ENCODE measurements at places on chromosomes 2 and 18.

- no peak for DNase-seq
These were observed 736 bp downstream of the ZSCAN30 start for GRCh38 chr18:35289293-35289692.

DNA sequence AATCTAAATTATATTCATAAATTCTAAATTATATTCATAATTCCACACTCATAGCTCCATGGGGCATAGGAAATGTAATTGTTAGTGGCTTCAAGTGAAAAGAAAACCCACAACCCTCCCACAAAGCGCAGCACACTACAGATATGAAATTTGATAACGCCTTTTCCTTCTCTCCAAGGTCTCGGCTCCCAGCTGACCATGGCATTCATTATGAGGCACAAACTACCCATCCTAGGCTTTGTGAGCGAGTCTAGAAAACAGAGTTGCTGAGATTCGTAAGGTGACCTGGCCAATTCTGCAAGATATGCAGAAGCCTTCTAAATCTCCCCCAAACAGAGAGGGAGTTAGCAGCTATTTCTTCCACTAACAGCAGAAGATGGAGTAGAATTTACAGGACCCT lies 5.4 kb downstream of the NPPC start:
- no peak for DNase-seq

- no peak for DNase-seq
These were observed 28.6 kb downstream of the RNF144A start for GRCh38 chr2:6945821-6946220.

DNA sequence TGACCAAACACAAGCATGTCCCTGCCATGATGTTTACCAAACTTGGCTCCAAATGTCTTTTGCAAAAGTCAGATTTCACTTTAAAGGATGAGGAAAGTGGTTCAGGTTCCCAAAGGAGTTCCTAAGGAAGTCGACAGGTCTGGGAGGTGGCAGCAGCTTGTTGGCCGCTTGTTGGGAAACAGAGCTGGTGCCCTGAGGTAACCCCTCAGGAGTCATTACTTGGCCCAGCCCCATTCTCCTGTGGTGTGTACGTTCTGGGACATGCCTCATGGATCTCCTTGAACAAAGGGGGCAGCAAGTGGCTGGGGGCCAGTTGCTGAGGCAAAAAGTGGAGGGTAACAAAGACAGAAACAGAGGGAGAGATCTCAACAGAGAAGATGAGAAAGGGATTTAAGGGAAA lies 10.9 kb downstream of the TMBIM1 start:
- no peak for DNase-seq

- no peak for DNase-seq
These were observed 101.5 kb downstream of the ZNF532 start for GRCh38 chr18:58966005-58966677.

DNA sequence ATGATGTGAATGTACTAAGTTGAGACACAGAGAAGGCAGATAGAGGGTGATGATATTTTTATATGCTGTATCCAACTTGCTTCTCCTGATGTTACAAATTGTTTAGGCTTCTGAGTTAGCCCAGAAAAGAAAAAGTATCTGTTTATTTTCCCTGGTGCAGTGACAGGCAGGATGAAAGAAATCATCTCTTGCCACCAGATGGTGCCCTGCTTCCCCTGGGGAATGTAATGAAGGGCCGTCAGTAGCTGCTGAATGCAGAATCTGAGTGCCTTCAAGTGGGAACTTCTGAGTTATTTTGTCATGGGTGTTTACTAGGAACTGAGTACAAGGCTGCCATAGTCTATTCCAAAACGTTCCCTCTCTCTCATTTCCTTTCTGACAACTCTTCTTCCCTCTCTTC lies 525.6 kb downstream of the MBD2 start:
- DNase-seq = peak; percentile 7

- no peak for DNase-seq
These were observed 179.1 kb downstream of the ANKRD44 start for GRCh38 chr2:197131558-197131855.

GRCh38 chr18:5475267-5475666 lies 68.5 kb downstream of the EPB41L3 start:
- DNase-seq = no peak

GRCh38 chr2:98015671-98016070 lies 19.9 kb upstream of the TMEM131 start:
- no peak for DNase-seq

- DNase-seq = no peak
These were observed 155.8 kb downstream of the ALPK2 start for GRCh38 chr18:58473071-58473470.

DNA sequence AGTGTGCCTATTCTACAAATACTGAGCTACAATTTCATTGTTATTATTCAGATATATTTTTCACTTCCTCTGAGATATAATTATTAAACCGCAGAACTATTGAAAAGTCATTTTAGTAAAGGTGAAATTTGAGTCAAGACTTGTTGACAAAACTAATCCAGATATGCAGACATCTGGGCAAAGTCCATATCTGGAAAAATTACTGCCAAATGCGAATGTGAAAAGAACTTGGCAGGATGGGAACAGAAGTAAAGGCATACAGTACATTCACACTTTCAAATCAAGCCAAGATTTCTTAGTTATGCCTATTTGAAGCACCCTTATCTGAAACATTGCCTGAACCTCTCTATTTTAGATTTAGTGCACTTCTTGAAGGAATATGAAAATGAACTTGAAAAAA lies 923.6 kb downstream of the CCDC85A start:
- DNase-seq = no peak

DNA sequence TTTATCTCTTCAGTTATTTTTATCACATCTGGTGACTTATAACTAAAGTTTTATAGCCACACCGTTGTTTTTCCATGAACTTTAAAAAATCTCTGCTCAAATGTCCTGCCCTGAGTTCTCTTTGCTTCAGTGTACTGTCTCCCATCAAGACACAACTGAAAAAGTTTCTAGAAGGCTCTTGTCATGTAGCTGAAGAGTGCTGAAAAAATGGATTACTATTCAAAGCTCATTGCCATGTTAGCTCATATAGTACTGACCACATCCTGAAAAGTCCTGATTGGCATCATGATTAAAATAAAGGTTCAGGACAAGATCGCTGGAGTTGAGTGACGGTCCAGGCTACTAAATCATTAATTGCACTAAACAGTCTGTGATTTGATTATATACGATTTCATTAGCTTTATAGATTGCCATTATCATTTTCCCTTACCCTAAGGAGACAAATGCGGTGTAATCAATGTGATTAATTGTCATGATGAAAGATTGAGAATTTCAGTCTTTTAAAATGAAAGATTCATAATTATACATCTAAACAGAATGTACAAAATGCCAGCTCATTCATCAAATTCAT lies 62.2 kb downstream of the MFSD6 start:
- DNase-seq = no peak

DNA sequence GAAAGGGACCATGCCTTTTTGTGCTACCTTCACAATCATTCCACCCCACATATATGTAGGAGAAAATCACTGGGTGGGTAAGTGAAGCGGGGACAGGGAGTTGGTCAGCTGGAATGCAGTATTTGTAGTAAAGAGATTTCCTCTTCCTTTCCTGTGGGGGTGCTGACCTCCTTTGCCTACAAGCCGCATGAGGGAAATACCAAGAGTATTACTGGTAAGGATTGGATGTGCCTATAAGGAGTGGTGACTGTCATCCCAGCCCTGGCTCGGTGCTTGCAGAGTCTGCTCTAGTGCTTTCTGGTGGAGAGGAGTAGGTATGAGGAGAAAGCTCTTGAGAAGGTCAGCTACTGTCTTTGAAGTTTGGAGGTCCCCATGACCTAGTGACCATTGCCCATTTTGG lies 324.6 kb downstream of the HRH4 start:
- no peak for DNase-seq

DNA sequence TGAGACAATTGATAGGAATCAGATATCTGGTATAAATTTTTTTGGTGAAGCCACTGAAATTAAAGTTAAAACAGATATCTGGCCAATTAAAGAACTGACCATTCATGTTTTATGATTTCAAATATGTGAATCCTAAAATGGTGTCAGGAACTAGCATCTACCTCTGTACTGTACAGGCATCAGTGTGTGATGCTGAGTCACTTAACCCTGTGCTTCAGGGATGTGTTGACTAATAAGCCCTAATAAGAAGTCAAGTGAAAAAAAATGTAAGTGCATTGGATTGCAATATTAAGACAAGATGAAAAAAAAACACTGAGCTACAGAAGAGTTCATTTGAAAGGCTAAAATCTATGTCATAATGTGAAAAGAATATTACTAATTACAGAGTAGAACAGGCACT lies 9.1 kb upstream of the UNC80 start:
- no peak for DNase-seq

- DNase-seq = no peak
These were observed 102.1 kb downstream of the MEIS1 start for GRCh38 chr2:66536997-66537396.

DNA sequence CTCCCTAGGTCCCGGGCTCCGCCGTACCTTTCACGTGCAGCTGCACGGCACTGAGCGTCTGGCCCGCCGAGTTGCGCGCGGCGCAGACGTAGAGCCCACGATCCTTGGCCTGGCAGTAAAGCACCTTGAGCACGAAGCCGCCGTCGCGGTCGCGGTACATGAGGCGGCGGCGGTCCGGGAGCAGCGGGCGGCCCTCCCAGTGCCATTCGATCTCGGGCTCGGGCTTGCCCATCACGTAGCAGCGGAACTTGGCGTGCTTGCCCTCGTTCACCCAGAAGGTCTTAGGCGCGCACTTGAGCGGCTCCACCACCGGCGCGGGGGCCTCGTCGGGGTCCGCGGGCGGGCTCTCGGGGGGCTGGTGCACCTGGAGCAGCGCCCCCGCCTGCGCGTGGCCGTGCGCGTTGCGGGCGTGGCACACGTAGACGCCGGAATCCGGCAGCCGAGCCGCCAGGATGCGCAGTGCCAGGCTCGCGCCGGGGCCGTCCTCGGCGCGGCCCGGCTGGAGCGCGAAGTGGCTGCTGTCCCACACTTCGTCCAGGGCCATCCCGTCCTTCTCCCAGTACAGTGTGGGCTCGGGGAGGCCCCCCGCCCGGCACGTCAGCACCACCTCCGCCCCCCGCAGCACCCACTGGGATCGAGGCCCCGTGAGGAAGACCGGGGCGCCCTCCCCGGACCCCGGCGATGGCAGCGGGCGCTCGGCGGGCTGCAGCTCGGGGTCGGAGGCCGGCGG lies 980 bp downstream of the OBSL1 start:
- DNase-seq = no peak

DNA sequence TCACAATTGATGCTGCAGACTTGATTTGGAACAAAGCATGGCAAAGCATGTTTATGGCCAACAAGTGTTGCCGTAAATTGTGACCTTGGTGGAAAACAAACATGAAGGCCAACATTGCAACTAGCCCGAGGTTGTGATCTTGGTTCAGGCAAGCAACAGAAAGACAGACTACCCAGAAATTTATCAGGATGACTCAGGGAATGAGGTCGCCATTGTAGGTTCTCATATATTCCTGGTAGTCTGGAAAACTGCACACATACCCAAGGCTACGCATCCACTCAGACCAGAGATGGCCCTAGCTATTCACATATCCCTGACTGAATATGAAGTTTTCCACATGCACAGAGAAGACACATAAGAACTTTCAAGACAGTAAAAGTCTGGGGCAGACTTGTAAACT lies 30.1 kb downstream of the CYP1B1 start:
- DNase-seq = no peak

DNA sequence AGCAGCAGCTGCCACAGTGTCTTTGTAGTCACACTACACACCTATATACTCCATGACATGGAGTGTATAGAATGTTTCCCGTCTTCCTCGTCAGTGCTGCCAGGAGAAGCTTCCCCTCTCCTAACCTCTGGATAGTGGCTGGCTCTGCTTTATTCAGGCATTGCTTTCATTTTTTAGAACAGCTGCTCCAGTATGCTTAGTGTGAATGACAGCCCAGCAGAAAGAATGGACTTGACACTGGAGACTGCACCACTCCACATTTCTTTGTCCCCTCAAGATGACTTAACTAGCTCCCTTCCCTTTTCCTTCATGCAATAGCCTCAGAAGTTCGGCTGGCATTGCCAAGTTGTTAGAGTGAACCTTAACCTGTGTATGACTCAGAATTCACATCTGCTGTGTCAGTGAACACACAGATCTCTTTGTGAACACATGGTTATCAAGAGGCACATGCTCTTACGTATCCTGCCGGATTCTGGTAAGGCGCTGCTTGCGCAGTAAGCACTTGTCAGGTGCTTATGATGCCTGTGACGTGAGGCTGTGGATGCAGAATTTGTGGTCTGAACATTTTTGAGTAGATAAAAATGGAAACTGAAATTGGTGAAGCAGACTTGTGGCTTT lies 73.9 kb downstream of the NEDD4L start:
- DNase-seq = peak; percentile 15

GRCh38 chr2:220504938-220505503 lies 877.6 kb downstream of the SLC4A3 start:
- no peak for DNase-seq

DNA sequence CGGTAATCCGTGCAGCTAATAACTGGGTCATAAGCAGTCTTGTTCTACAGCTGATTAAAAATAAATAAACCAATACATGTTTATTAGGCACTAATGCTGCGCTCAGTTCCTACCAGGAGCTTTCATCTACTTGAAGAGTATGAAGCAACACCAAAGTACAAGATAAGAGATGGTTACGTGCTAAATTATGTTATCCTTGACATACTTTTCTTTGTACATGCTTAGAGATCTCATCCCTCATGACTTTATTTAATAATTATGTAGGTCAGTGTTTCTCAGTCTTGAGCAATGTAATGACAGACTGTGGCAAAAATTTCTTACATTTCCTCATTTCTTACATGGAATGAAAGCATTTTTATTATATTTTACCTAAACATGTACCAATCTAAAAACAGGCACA lies 54.6 kb upstream of the COBLL1 start:
- no peak for DNase-seq

GRCh38 chr2:200254773-200255172 lies 51.7 kb upstream of the SPATS2L start:
- DNase-seq = no peak

DNA sequence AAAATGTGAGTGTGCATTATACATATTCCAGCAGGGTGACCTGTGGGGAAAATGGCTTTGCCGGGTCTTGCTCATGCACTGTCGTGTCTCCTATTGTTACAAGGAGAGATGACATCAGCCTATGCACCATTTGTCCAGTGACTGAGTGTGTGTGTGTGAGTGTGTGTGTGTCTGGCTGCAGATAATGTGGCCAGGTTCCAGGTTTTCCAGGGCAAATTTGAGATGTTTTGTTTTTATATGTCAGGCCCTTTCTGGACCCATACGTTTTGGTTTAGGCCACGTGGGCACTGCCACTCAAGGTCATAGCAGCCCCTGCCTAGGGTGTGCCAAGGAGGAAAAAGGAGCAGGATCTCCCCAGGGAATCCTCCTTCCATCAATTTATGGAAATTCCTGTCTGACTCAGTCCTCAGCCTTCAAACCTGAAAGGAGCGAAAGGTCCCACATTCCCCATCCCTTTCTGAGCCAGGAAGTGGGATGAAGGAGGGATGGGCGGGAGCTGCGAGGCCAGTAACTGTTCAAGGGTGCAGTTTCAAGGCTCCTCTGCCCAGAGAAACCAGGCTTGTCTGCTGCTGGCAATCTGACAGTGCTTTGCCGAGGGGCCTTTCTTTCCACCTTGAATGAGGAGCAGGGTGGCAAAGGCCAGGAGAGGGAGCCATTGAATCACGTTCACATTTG lies 93.0 kb upstream of the SMAD2 start:
- peak; percentile 29 for DNase-seq

Data from fibroblast of skin of left biceps (primary cell).